Activated CD4-positive, alpha-beta T cell treated with anti-CD3 and anti-CD28 coated beads for 24 hours (primary cell): ENCODE measurements at places on chromosomes 3 and 15.

DNA sequence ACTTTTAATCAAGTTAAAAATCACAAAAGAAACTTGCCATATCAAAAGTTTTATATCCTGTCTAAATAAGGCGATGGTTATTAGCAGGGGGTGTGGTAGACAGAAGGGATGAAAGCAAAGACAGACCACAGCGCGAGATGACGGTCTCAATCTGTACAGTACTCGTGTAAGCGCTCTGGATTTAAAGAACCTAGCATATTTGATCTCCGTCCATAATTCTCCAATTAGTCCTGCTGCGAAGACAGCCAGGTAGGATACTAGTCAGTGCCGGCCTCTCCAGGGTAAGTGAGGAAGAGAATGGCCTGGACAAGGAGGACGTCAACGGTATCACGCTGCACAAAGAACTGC lies 701 bp downstream of the SGO1 start:
- no peak for DNase-seq

- no peak for DNase-seq
These were observed 297.9 kb downstream of the GABRG3 start for GRCh38 chr15:27268923-27269322.

GRCh38 chr3:62201438-62202035 lies 171.8 kb downstream of the FEZF2 start:
- no peak for DNase-seq

DNA sequence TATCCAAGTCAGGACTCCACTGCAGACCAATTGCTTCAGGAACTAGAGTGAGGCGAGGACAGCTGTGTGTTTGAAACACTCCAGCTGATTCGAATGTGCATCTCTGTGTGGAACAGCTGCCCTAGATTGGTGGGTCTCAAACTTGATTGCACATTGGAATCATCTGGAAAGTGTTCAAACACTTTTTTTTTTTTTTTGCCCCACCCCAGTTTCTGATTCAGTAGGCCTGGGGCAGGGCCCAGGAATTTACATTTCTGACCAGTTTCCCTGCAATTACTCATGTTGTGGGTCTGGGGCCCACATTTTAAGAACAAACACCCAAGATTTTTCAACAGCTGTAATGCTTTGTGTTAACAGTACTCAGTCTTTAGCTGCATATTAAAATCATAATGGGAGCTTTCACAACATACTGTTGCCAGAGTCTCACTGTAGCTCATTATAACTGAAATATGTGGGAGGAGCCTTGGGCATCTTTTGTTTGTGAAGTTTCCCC lies 156.6 kb downstream of the NR1D2 start:
- DNase-seq: no peak

DNA sequence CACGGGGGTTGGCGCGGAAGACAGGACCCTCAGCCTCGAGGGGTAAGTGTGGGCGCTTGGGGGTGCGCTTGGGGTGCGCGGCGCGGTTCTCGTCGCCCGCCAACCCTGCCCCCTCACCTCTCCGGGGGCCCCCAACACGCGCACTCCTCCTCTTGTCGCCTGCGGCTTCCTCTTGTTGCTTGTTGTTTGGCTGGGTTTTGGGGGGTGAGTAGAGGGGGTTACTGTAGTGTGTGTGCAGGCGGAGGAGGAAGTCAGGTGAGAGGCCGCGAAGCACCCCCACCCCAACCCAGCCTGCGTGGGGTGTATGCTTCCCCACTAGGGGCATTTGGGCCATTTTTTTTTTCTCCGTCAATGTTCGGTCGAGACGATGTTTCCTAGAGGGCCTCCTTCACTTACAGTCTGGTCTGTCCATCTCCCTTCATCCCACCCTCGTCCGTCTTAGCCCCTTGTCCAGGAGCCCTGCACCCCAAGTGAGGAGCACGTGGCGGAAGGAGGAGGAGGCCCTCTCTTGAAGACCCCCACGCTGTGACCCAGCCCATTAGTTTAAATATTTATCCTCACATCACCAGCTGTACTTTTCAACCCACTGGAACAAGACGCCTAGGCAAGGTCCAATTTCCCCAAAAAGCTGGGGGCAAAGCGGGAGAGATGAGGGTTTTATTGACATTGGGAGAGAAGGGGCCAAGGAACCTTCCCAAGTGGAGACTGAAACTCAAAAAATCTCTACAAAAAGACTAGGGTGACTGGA lies 20.4 kb upstream of the SATB1 start:
- peak; percentile 53 for DNase-seq

DNA sequence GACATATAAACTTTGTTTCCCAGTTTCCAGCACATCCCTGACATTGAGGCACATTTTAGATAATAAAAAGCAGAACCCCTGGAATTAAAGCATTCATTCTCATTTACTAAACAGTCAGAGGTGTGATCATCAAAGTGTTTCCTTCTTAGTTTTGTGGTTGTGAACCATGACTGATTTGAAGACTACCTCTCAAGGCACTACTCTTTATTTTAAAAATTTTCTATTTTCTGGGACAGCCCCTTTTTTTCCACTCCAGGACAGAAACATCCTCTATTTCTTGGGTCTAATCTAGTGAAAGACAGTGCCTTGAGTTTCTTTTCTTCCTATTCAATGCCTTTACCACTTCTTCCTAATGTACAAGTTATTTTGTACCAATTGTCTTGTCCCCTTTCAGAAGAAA lies 5.2 kb downstream of the SST start:
- DNase-seq: no peak

DNA sequence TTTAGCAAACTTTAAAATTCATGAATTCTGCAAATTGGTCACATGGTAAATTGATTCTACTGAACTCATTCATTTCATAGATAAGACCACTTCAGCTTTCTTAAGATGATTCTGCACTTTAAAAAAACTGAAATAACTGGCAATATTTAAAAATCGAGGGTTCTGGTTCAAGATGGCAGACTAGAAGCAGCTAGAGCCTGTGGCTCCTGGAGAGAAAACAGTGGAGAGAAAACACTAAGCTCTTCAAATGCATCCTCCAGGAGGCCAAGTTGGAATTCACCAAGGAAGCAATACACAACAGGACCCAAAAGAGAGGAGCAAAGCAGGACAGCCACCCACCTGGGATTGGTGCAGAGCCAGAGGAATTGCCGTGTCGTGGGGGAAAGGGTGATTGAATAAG lies 132.1 kb downstream of the SPATA16 start:
- no peak for DNase-seq

GRCh38 chr3:15051531-15051930 lies 13.6 kb downstream of the MRPS25 start:
- peak; percentile 36 for DNase-seq

DNA sequence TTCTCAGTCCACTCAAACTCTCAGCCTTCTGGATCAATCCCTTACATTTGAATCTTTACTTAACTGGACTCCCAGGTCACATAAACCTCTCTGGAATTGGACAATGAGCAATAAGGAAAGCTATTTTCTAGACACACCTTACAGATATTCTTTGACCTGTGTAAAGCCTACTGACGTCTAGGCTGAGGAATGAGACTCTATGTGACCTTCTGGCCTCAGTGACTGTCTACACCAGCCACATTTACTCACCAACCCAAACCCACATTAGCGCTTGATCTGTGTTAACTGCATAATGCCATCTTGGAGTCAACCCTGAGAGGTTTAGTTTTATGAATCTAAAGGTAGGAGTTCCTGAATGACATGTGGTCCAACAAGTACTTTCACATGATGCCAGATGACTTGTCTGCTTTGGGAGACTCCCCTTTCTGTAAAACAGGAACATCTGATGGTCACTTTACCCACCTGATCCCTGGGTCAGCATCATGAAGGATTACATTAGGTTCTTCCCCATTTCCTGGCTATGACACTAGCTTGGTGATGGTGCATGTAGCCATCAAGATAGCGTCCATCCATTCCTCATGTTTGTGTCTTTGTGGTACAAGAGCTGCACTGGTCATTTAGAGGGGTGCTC lies 11.4 kb upstream of the COMMD2 start:
- DNase-seq: no peak

DNA sequence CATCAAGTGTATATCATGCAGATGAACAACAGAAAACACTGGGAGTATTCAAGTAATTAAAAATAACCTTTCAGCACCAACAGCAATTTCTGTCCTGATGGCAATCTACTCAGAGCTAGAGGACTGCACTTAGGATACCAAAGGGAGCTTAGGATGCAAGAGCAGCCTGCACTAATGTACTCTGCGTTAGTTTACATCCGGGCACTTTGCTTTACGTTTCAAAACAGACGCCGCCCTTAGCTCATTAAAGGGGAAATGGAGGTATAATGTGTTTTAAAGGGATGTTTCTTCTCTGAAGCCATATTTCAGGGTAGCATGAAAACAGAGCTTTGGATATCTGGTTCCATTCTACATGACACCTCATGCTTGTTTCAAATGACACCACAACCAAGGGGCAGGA lies 14.0 kb upstream of the B3GNT5 start:
- no peak for DNase-seq

- no peak for DNase-seq
These were observed 1.3 kb upstream of the UNC13C start for GRCh38 chr15:53976844-53977392.

- DNase-seq: no peak
These were observed 62.4 kb downstream of the MBNL1 start for GRCh38 chr3:152331018-152331541.

DNA sequence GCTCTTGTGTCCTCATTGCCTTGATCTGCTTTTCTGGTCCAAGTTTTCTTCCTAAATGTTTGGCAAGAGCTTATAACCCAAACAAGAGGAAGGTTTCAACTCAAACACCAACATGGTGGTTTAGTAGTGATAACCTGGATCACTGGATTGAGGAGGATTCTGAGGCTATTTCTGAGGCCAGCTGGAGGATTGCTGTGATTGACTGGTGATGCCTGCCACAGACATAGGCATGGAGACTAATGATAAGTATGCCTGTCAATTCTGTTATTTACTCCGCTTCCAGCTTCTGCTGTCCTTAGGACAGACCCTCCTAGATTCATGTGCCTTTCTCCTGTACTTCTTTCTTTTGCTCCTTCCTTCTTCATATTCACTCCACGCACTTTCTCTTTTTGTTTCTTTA lies 150.5 kb downstream of the SHQ1 start:
- no peak for DNase-seq

DNA sequence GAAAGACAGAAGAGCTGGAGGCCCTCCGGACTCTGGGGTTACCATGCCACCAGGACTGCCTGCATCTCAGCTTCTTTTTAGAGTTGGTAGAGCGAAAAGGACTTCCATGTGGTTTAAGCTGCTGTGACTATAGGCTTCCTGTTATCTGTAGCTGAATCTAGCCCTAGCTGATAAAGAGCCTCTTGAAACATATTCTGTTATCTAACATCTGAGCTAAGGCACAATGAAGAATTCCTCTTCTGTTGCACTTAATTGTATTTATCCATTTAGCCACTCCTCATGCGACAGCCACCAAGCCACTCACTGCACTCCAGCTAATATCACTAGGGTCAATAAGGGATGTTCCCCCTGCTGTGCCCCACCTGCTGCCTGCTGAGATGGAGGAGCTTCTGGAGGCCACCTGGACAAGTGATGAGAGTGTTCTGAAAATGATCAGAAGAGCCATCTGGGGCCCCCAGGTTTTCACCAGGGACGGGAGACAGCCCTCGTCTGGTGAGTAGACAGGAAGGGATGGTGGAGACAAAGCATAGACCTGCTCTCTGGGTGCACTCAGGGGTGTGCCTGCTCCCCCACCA lies 94.6 kb upstream of the PLXNA1 start:
- no peak for DNase-seq

- DNase-seq: no peak
These were observed 276.6 kb upstream of the TBL1XR1 start for GRCh38 chr3:177473903-177474302.

- no peak for DNase-seq
These were observed 342.5 kb upstream of the TGFBR2 start for GRCh38 chr3:30263925-30264313.

DNA sequence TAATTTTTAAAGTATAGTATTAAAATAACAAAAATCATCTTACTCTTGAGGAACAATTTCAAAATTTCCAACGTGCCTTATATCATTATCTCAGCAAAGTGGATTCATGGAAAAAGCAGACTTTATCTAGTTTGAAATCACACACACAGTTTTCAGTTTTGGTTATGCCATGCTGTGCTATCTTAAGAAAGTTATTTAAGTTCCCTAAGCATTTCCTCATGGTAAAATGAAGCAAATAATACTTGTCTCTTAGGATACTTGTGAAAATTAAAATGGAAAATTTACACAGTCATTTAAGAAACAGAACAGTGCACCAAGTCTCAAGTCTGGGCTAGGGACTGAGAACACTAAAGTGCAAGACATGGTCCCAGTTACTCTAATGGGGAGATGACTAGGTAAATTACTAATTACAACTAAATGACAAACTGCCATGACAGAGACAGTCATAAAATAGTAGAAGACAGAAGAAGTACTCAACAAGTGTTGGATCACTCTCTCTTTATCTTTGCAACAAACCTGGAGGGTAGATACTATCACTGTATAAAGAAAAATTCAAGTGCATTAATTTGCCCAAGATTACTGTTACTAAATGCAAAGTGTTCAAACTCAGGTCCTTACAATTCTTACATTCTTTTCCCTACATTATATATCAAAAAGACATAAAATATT lies 44.8 kb downstream of the DMXL2 start:
- no peak for DNase-seq

- DNase-seq: no peak
These were observed 9.5 kb downstream of the TADA3 start for GRCh38 chr3:9782770-9783169.

DNA sequence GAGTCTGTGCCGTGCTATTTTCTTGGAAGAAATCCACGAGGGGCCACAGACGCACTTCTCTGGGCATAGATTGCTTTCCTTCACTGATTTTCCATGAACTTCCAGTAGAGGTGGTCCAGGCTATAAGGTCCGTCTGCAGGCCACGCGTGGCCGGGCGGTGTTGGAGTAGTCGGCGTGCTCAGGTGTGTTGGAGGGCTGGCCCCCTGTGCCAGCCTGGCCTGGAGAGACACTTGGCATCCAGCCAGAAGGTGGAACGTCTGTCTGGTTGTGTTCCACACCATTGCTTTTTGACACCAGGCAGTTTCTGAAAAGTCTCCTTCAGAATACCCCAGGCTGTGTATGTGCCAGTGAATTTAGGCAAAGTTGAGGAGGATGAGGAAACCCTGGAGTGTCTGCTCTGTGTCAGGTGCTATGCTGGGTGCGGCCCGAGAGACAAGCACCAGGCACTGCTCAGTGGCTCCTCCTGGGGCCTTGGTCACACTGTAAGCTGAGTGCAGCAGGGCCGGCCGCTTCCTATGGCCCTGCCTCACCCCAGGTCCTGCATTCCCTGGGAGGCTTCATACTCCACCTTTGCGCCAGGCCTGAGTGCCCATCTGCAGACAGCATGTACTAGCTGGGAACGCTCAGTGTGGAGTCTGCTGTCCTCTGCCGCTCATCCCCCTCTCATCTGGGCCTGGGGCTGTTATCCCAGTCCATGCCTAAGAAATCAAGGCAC lies 52.1 kb upstream of the TAMM41 start:
- no peak for DNase-seq

GRCh38 chr3:42148982-42149432 lies 57.9 kb downstream of the TRAK1 start:
- no peak for DNase-seq

- no peak for DNase-seq
These were observed 121.6 kb downstream of the SMAD6 start for GRCh38 chr15:66823601-66824000.

- DNase-seq: peak; percentile 22
These were observed 412 bp upstream of the CTXN2 start for GRCh38 chr15:48190932-48191573.
